Left kidney (tissue), 8 donors: ENCODE measurements at places on chromosomes 4 and X. TPM values are rescaled to one million over a fixed set of nuclear protein-coding genes. Genes with fewer than 3 reads are reported as not detected.

KLB gene
- polyA plus RNA-seq = 0.27 TPM

EPGN gene
- polyA plus RNA-seq = 1.1 TPM

DCAF12L2 gene
- 2.2 TPM for polyA plus RNA-seq

PDZD11 gene
- polyA plus RNA-seq = 55.9 TPM

ADH6 gene
- 32.0 TPM for polyA plus RNA-seq

MAGEA4 gene
- polyA plus RNA-seq = not detected

TBC1D9 gene
- 62.1 TPM for polyA plus RNA-seq

ZNF595 gene
- polyA plus RNA-seq = 22.3 TPM

- DNase-seq = no peak
These were observed 145.3 kb upstream of the GALNTL6 start for GRCh38 chr4:171667906-171668305.

GRCh38 chr4:183118585-183118984 lies 19.5 kb downstream of the WWC2 start:
- no peak for DNase-seq

GRCh38 chrX:109374262-109374960 lies 107.5 kb downstream of the GUCY2F start:
- DNase-seq = no peak

DNA sequence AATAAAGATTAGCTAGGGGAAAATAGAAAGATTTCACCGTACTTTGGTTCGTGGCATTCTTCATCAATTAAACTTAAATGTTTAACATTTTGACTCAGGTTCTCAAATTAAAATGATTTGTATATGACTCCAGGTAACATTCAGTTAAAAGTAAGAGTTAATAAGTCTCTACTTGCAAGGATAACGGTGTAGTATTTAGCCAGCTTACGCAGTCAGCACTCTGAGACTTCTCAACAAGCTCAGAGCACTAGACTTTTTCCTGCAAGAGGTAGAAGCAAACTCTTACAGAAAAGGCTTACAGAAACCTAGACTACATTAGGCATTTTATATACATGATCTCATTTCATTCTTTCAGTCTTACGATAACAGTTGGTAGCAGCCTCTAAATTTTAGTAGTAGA lies 96.4 kb upstream of the PPARGC1A start:
- no peak for DNase-seq

- no peak for DNase-seq
These were observed 57.2 kb downstream of the RUFY3 start for GRCh38 chr4:70778888-70779422.

DNA sequence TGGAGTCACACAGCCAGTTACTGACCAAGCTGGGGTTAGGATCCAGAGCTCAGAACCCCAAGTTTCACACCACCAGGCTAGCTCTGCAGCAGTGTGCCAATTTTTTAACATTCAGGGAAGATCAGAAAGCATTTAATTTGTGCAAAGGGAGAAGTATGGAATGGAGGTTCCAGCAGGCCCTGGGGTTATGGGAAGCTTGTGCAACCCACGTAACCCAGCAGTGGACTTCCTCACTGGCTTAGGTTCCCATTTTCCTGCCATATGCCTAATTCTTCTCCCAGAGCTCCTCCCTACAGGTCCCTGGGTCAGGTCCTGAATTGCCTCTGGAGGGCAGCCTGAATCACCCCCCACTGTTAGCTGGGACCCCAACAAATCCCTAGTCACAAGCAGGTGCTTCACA lies 14.0 kb downstream of the APLN start:
- no peak for DNase-seq

GRCh38 chrX:119694601-119695534 lies 1.9 kb upstream of the SEPTIN6 start:
- no peak for DNase-seq

GRCh38 chr4:146638333-146638785 lies 334 bp upstream of the POU4F2 start:
- no peak for DNase-seq

DNA sequence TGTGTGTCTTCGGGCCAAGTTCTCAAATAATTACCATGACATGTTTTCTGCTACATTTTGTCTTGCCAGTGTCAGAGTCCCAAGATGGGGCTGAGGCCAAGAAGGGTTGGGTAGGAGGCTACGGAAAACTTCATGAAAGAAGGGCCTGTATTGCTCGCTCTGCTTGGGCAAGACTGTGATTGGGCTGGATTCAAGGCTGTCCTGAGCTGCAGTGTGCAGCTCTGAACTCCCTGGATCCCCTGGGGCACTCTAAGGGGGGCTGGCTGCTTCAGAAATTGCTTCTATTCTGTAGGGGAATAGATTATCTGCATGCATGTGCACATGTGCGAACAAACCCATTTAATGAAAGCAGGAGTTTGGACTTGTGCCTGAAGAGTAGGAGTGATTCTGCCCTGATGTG lies 13.6 kb downstream of the TSPAN6 start:
- no peak for DNase-seq

GRCh38 chrX:54171527-54172250 lies 11.4 kb downstream of the FAM120C start:
- DNase-seq = no peak

GRCh38 chr4:40307627-40308497 lies 27.3 kb upstream of the CHRNA9 start:
- DNase-seq = no peak

- DNase-seq = no peak
These were observed 70.9 kb downstream of the INTS12 start for GRCh38 chr4:105637408-105638176.

- no peak for DNase-seq
These were observed 20.9 kb downstream of the SGMS2 start for GRCh38 chr4:107845681-107846080.

- no peak for DNase-seq
These were observed 869.6 kb downstream of the CCSER1 start for GRCh38 chr4:90996813-90997212.

- DNase-seq = no peak
These were observed 2.1 kb upstream of the LEF1 start for GRCh38 chr4:108170631-108171338.

- no peak for DNase-seq
These were observed 64.2 kb upstream of the NHSL2 start for GRCh38 chrX:71846429-71846828.

GRCh38 chr4:56409511-56410090 lies 22.3 kb upstream of the AASDH start:
- DNase-seq = no peak

DNA sequence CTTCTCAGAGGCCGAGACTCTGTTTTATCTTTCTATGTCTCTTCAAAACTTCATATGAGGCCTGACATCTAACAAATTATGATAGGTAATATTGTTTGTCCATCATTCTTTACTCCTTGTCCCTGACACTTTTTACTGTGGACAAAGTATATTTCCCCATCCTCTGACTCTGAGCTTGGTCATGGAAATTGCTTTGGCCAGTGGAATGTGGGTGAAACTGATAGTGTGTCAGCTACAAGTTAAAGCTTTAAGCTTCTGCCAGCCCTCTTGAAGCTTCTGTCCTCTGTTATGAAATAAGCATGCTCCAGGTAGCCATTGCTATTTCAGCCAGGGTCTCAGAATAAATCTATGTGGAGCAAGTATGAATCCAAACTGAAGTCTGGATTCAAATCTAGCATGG lies 604.6 kb downstream of the BCOR start:
- DNase-seq = no peak

- no peak for DNase-seq
These were observed 37.5 kb upstream of the IQSEC2 start for GRCh38 chrX:53318766-53319353.

DNA sequence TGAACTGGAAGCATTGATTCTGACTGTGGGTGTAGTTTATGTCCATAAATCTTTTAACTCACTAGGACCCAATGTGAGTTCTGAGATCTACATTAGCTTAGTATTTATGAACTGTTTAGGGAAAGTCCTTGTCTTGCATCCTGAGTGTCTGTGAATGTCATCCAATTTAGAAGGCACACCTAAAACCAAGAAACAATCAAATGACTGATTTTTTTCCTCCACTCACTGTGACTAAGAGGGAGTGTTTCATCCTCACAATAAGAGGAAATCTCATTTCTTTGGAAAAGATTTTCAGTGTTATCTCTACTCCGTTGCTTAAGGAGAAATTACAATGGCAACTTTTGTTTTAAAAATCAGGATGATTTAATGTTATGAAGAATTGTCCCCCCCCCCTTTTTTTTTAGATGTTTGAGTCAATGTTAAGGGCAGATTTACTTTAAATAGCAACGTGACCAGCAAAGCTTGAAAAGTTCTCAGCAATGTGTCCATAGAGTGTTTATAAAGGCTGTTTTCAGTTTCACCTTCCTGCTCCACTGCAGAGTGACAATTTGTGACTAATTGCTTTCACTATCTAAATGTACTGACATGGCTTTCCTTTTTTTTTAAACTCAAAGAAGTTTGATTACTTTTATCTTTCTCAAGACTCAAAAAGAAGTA lies 173.0 kb downstream of the SPCS3 start:
- DNase-seq = peak; percentile 12

DNA sequence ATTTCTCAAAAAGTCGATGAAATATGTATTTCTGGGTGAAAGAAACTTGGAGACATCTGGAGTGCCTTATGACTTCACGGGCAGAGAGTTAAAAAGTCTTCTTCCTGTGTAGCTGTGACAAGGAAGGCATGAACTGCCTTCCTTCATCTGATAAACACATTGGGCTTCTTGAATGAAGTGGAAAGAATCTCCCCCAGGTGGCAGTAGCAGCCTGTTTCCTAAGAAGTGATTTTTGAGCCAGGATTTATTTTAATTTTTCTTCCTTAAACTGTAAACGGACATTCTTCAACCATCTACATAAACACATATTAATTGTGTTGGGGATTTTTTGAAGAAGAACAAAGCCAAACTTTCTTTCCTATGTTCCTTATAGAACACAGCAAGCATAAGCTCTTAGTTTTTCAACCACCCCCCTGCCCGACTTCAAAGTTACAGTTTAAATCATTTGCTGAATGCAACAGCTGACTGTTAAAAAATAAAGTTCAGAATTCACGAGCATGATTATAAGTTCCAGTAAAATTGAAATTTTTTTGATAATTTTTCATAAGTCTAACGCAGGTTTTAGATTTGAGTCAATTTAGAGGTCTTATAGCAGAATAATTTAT lies 980 bp upstream of the GIMD1 start:
- peak; percentile 65 for DNase-seq

DNA sequence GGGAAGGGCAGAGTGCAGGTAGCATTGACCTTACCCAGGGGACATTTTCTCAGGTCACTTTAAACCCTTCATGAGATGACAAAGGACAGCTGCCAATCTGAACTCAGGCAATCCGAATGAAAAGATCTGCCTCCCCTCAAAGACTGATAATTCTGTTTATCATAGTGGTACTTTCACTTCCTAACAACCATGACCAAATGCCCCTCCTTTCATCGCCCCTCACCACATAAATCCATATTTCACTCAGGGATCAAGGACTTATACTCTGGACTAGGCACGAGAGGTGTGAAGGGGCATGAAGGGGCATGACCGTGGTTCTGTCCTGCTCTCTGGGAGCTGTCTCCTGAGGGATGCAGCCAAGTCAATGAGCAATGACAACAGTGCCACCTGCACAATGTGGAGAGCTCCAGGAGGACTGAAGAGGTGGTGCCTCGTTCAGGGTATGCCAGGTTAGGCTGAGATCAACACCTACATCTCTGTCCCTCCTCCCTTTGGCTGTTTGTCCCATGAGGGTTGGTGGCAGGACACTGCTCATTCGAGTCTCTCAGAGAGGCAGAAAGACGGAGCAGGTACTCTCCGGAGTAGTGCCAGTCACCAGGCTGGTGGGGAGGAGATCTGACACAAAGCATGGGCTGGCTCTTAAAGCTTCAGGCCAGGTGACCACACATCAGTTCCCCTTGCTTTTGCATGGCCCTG lies 12.5 kb downstream of the HS3ST1 start:
- no peak for DNase-seq

- DNase-seq = no peak
These were observed 40.2 kb upstream of the NDNF start for GRCh38 chr4:121112530-121112929.

DNA sequence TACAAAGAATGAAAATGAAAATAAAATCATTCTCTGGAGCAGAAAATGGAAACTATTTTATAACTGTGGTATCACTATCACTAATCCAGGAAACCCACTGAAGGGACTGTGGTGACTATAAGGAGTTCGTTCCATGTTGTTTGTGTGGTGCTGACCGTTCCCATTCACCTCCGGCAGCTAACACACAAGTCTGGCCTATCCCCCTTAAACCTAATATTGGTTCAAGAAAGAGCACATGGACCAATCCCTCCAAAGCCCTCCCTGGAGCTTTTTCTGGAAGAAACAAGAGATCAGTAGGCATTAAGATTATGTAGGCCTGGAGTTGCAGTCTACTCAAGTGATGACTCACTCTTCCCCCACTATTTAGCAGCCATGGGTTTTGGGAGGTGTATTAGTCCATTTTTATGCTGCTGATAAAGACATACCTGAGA lies 25.9 kb upstream of the FAM241A start:
- no peak for DNase-seq

GRCh38 chr4:26991057-26991456 lies 130.4 kb downstream of the STIM2 start:
- no peak for DNase-seq

DNA sequence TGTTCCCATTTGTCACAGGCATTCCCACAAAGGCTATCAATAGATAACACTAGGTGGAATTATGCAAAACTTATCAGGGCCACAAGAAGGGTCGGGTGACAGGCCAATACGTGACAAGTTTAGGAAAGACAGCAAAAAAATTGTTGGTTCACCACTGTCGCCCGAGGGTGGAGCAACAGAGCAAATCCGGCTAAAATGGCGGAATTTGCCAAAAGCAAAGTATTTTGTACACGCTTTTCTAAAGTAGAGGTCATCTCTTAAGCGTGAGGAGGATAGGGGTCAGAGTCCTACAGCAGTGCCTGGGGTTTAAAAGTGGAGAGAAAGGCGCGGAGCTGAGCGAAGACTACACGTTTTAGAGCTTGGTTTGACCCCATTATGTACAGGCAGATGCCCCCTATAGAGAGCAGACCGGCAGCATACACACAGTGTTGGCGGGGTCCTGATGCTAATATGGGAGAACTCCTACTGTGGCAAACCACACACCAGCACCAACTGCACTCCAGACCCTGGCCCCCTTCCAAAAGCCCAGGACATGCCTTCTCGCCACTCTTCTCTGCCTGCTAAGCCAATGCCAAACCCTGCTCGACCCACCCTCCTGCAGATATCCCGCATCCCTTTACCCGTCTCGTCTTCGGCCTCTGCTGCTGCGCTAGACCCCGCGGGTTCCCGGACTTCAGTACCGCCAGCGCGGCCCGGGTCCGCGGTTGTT lies 733 bp downstream of the CCNA2 start:
- no peak for DNase-seq

DNA sequence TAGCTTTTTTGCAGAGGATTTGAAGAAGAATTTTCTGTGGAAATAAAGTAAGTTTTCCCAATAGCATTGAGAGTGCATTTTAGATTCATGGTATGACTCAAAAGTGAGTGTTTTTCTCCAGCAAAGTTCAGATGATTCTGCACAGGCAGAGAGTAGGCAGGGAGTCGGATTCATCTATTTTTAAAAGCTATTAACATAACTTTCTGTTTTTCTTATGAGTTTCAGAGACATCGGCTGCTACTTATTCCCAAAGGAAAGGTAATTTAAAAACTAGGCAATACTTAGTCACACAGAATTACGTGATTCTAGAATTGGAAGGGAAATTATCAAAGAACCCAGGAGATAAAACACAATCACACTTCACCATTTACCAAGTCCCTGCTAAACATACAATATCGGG lies 4.4 kb downstream of the CCDC110 start:
- DNase-seq = no peak
